ENCODE measurements at places on chromosomes 6 and 20. TPM values are rescaled to one million over a fixed set of nuclear protein-coding genes. Genes with fewer than 3 reads are reported as not detected.

- DNase-seq: no peak
- no peak overlapping the region for H3K4me3 ChIP-seq
- H3K4me1 ChIP-seq: no peaks in the 10 kb centered on the region
- no peaks in the 10 kb centered on the region for H3K36me3 ChIP-seq
Measured at GRCh38 chr6:48525849-48526248, 414.9 kb upstream of the PTCHD4 start.

DNA sequence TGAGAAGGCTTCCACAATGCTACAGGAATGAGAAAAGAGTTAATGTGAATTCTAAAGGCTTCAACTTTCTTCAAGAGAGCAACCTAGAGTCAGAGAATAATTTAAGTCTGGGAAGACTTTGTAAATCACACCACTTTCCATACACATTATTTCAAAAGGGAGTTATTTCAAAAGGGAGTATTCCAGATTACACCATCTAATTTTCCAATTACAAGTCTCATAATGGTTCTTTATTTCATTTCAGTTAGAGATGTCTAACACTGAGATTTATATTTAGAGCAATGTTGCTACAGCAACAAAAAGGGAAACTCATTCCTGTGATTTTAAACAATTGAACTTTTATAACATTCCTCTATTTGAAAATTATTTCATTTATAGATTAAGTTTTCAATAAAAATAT lies 98.8 kb upstream of the DST start:
- H3K4me3 ChIP-seq: no peak overlapping the region
- H3K27ac ChIP-seq: no peak overlapping the region
- no peaks in the 10 kb centered on the region for H3K4me1 ChIP-seq
- H3K27me3 ChIP-seq: no peaks in the 10 kb centered on the region

- peaks cover 12% of the 10 kb centered on the region for H3K36me3 ChIP-seq
- DNase-seq: no peak
- H3K27ac ChIP-seq: no peak overlapping the region
Measured at GRCh38 chr6:89311853-89312531, 3.1 kb downstream of the GABRR2 start.

DNA sequence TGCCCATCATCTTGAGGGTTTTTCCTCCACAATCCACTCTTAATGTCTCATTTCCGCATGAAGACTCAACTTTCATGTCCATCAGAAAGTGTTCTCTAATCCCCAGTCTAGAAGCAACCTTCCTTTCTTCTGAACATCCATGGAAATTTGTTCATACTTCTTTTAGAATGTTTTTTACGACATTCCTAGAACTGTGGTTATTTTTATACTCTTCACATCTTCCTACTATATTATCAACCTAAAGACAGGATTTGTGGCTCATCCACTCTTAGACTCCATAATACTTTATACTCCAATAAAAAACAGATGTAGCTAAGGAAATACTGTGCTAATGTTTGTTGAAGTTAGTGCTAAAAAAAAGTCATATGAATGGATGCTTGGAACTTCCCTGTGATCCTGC lies 1.4 kb upstream of the CAP2 start:
- DNase-seq: no peak
- peaks cover 5% of the 10 kb centered on the region for H3K36me3 ChIP-seq
- H3K4me1 ChIP-seq: peaks cover 6% of the 10 kb centered on the region
- no peak overlapping the region for H3K27ac ChIP-seq
- no peak overlapping the region for H3K4me3 ChIP-seq

- no peak for DNase-seq
- H3K4me1 ChIP-seq: no peaks in the 10 kb centered on the region
- H3K27ac ChIP-seq: no peak overlapping the region
- no peak overlapping the region for H3K4me3 ChIP-seq
- no peaks in the 10 kb centered on the region for H3K36me3 ChIP-seq
Measured at GRCh38 chr6:164010441-164011103, 596.1 kb downstream of the QKI start.

- DNase-seq: no peak
- H3K27me3 ChIP-seq: no peaks in the 10 kb centered on the region
- H3K27ac ChIP-seq: no peak overlapping the region
- H3K4me3 ChIP-seq: no peak overlapping the region
- no peaks in the 10 kb centered on the region for H3K4me1 ChIP-seq
Measured at GRCh38 chr6:145829102-145829501, 14.5 kb upstream of the FBXO30 start.

DNA sequence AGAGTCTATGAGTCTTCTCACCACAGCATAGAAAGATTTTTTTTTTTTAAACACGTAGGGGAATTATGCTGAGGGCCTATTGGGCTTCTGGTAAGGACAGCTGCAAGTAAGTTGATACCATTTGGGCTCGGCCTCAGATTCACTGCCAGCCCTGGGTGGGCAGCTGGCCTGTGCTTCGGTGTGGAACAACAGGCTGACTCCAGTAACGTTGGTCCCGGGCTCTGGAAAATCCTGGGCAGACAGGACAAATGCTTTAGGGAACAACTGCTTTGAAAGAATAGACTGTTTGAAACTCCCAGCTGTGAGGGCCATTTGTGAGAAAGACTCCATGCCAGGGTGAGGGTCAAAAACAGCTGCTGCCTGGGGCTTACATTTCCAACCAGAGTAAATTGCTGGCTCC lies 366.5 kb downstream of the QKI start:
- H3K4me1 ChIP-seq: no peaks in the 10 kb centered on the region
- H3K4me3 ChIP-seq: no peak overlapping the region

DNA sequence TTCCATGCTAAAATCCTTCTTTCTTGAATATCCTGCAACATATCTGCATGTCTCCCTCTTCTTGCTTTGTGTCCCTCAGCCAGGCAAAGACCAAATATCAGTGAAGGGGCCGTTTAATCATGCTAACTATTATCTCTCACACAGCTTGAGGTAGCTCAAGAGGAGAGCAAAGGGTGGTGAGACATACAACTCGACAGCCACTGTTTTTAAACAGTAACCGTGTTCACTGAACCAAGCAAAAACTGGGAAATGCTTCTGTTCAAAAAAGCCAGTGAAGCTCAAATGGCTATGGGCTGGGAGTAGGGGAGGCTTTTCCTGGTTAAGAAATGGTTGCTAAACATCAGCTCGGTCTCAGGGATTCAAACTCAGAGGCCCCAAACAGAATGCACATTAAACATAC lies 83.4 kb downstream of the MAP7 start:
- H3K27ac ChIP-seq: no peak overlapping the region
- no peak overlapping the region for H3K4me3 ChIP-seq
- H3K27me3 ChIP-seq: peaks cover 6% of the 10 kb centered on the region
- H3K36me3 ChIP-seq: no peaks in the 10 kb centered on the region
- DNase-seq: no peak
- H3K4me1 ChIP-seq: peaks cover 7% of the 10 kb centered on the region

DNA sequence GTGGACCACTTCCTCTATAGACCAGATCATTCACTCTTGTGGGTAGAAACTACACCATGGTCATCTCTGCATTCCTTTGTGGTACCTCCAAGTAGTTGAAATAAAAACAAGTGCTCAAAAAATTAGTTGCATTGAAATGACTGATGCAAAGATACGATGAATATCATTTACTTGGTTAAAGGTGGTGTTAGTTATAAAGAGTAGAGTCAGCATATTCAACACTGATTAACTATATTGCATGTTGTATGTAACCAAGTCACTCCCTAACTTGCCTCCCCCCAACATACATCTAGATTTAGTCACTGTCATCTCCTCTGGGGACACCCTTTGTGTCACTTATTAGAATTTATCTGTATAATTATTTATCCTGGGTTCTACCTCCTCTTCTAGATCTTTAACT lies 77.7 kb downstream of the SHLD1 start:
- H3K4me1 ChIP-seq: peaks cover 20% of the 10 kb centered on the region
- DNase-seq: no peak
- H3K4me3 ChIP-seq: no peak overlapping the region
- no peaks in the 10 kb centered on the region for H3K27me3 ChIP-seq
- peaks cover 19% of the 10 kb centered on the region for H3K36me3 ChIP-seq

DNA sequence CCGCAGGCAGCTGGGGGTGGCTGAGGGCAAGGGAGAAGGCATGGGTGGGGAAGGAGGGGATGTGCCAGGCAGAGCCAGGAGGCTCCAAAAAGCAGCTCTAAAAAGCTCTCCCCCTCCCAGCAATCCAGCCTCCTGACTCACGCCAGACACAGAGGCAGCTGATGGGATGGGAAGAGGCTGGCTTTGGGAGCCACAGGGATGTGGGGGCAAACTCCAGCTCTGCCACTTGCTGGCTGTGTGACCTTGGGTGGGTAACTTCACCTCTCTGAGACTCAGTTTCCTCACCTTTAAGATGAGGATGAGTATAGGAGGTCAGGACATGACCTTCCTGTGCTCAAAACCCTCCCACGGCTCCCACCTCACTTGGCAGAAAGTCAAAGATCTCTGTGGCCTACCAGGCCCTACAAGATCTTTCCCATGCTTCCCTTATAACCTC lies 148.9 kb downstream of the CEBPB start:
- no peaks in the 10 kb centered on the region for H3K27me3 ChIP-seq
- H3K36me3 ChIP-seq: no peaks in the 10 kb centered on the region
- peak overlapping the region; percentile 79 for H3K4me3 ChIP-seq
- H3K4me1 ChIP-seq: peaks cover 28% of the 10 kb centered on the region

DNA sequence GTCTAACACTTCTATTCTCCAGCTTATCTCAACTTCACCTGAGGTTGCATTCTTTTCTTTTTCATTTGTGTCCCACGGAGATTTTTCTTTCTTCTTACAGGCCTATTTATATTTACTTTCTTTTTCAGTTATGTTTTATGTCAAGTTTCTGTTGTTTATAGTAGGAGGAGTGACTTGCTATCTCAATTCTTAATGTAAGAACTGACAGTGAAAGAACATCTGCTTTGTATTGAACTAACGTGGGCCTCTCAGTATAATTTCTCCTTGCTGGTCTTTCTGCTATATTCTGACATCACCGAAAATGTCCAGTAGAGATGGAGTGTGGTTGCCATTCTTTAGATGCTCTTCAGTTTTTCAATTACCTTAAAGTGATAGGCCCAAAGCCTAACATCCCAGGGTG lies 521.7 kb downstream of the EPM2A start:
- no peak overlapping the region for H3K27ac ChIP-seq
- H3K4me1 ChIP-seq: no peaks in the 10 kb centered on the region
- no peak for DNase-seq
- no peaks in the 10 kb centered on the region for H3K27me3 ChIP-seq
- no peak overlapping the region for H3K4me3 ChIP-seq
- no peaks in the 10 kb centered on the region for H3K36me3 ChIP-seq

DNA sequence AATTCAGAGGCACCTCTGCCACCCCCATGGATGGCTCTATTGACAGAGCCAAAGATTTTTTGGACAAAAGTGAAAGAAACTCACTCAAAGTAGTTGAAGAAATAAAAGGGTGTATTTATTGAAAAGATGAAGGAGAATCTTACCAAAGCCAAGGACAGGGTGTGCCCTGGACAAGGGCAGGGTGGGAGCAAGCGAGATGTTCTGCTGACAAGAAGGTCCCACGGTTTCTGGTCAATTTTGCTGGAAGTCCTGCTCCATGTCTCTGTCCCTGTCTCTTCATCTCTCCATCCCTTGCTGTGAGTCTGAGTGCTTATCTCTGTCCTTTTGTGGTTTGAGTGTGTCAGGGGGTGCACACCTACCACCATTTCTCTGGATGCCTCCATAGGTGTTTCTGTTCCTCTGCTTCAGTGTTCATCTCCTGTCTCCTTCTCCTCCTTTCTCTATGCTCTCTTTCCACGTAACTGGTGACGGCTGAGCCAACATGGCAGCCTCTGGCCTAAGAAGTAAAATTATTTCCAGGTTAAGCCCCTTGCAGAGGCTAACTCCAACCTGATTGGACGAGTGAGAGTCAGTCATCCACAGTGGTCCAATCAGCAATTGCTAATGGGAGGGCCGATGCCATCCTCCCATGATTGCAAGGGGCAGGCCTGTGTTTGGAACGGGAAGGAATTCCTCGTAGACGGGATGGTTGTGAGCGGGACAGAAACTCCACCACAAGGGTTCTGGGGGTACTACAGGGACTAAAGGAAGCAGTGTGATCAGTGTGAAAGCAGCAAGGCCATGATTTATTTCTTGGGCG lies 502.1 kb upstream of the CDH4 start:
- H3K27ac ChIP-seq: no peak overlapping the region
- H3K27me3 ChIP-seq: no peaks in the 10 kb centered on the region
- H3K4me3 ChIP-seq: no peak overlapping the region
- H3K4me1 ChIP-seq: peaks cover 2% of the 10 kb centered on the region
- no peaks in the 10 kb centered on the region for H3K36me3 ChIP-seq
- no peak for DNase-seq

DNA sequence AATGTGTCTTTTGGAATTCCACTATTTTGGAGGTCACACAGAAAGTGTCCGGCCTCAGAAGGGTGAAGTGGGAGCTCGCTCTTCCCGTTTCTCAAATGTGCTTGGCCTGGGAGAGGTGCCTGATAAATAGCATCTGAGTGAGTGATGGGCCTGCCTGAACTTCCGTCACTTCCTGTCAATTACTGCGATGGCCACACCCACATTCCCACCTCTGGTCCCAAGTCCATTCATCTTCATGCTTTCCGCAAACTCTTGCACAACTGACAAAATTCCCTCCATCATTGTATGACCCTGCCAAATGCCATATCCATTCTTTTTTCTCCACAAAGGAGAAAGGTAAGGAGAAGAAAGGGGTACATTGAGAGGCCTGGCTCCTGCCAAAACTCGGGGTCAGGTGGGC lies 169.0 kb downstream of the QKI start:
- no peaks in the 10 kb centered on the region for H3K36me3 ChIP-seq
- no peak overlapping the region for H3K4me3 ChIP-seq
- DNase-seq: no peak
- peaks cover 5% of the 10 kb centered on the region for H3K27me3 ChIP-seq

DNA sequence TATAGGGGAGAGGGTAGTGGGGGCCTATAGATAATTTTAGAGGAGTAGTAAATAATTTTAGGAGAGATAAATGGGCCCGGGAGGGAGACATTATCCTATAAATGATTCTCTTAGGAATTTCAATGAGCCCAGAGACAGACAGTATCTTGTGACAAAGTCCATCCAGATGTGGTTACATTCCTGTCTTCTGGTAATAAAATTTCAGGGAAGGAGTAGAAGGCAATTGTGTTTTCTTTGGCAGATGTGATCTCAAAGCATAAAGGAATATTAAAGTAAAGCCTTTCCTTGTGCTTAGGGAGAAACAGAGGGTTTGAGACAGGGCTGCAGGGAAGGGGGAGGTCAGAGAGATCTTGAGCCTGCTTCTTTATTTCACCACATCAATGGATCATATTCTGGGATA lies 979.8 kb upstream of the GJE1 start:
- H3K27me3 ChIP-seq: no peaks in the 10 kb centered on the region
- H3K4me3 ChIP-seq: no peak overlapping the region
- peak overlapping the region; percentile 47 for H3K27ac ChIP-seq
- H3K4me1 ChIP-seq: peaks cover 17% of the 10 kb centered on the region
- DNase-seq: no peak

DNA sequence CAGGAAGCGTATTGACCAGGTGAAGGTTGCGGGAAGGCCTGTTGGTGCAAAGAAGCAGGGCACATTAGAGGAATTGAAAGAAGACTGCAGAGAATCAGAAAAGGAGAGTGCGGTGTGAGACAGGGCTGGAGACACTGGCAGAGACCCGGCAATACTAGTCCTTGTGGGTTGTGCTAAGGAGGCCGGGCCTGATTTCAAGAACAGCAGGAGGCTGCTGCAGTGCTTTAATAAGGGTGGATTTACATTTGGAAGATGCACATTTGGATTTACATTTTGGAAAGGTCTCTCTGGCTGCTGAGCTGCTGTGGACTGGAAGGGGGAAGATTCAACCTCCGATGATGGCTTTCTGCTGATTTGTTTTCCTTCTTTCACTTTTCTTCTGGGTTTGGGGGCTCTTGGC lies 167.8 kb downstream of the SLC24A3 start:
- H3K36me3 ChIP-seq: no peaks in the 10 kb centered on the region
- no peak overlapping the region for H3K4me3 ChIP-seq
- no peak overlapping the region for H3K27ac ChIP-seq
- H3K27me3 ChIP-seq: no peaks in the 10 kb centered on the region
- DNase-seq: no peak

OR12D3 gene
- total RNA-seq: not detected

MATN4 gene
- not detected for total RNA-seq

BTN1A1 gene
- total RNA-seq: not detected

PAQR8 gene
- total RNA-seq: 31.7 TPM

CDYL gene
- 47.8 TPM for total RNA-seq

PREP gene
- 29.4 TPM for total RNA-seq

BPIFB4 gene
- total RNA-seq: not detected

JPH2 gene
- not detected for total RNA-seq
